Foreskin melanocyte (primary cell): ENCODE measurements at places on chromosomes 7 and 10.

DNA sequence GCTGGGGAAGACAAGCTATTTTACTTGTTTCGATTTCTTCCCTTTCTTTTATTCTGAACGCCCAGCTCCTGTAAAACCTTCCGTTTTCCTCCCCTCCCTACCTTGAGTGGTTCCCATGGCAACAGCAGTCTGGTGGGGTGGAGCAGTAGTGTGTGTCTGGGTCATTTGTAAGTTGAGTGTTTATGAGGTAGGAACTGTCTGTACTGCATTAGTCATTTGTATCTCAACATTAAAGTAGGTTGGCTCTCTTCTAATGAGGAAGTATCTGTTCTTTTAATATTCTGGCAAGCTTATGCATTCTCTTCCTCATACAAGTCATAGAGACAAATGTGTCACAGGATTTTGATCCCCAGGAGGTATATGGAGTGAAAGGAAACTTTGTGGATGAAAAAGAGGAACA, 85.3 kb upstream of the CCDC6 start:
- no peak for DNase-seq

GRCh38 chr10:94052866-94053791, 59.4 kb downstream of the PLCE1 start:
- DNase-seq: no peak

DNA sequence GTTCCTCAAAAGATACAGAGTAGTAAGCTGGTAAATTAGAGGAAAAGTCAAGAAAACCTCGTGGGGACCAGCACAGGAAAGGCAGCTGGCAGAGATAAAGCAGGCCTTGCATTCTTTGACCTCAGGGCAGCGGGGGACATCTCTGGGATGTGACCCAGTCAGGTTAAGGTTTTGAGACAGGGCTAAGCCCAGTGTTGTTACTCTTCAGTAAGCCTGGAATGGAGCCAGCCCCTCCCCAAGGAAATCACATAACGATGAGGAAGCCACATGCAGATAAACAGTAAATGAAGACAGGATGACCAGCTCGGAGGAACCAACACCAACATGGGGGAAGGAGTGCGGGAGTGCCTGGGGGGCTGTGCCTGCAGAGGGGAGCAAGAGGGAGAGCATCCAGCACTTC, 99.6 kb downstream of the JAZF1 start:
- no peak for DNase-seq

DNA sequence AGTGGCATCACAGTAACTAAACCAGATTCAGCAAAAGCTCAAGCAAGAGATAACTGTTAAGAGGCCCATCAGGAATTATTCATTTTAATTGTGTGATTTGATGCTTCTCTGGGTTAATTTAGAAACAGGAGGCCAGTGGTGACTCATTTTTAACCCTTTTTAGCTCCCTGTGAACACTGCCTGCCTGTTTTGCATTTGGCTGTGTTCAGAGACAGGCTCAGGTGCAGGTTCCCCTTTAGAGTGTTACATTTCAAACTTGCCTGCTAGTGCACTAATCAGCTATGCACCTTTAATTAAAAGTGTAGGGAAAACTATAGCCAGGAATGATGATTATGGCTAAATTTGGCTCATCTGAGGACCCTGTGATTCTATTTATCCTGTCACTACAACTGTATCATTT, 6.5 kb downstream of the STAMBPL1 start:
- no peak for DNase-seq

GRCh38 chr10:104938031-104938430, 296.9 kb downstream of the SORCS3 start:
- DNase-seq: no peak
